Sigmoid colon (tissue), 7 donors: ENCODE measurements at places on chromosomes 5 and 9. TPM values are rescaled to one million over a fixed set of nuclear protein-coding genes. Genes with fewer than 3 reads are reported as not detected.

- H3K27me3 ChIP-seq = no peaks in the 10 kb centered on the region
- H3K27ac ChIP-seq = peak overlapping the region; percentile 76
- H3K36me3 ChIP-seq = no peaks in the 10 kb centered on the region
- peaks cover 21% of the 10 kb centered on the region for H3K4me1 ChIP-seq
- peak overlapping the region; percentile 70 for H3K4me3 ChIP-seq
These were observed 99.0 kb downstream of the GTF3C4 start for GRCh38 chr9:132768932-132769905.

- H3K27me3 ChIP-seq = no peaks in the 10 kb centered on the region
- no peak for DNase-seq
- no peaks in the 10 kb centered on the region for H3K36me3 ChIP-seq
- H3K4me1 ChIP-seq = peaks cover 8% of the 10 kb centered on the region
These were observed 32.9 kb downstream of the PFDN1 start for GRCh38 chr5:140270008-140270407.

DNA sequence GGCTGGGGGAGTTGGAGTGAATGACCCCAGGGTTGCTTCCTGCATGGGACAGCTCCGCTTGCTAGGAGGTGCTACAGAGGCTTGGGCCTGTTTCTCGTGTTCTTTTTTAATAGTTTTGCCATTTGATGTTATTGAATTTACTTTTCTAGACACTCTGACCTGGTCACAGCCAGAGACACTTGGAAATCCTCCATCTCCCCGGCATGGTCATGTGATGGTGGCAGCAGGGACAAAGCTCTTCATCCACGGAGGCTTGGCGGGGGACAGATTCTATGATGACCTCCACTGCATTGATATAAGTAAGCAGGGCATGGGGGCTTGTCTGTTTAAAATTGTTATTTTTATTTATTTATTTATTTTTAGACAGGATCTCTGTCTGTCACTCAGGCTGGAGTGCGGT, 13.4 kb downstream of the HSPA5 start:
- peaks cover 47% of the 10 kb centered on the region for H3K36me3 ChIP-seq
- no peak overlapping the region for H3K4me3 ChIP-seq
- no peaks in the 10 kb centered on the region for H3K27me3 ChIP-seq
- no peaks in the 10 kb centered on the region for H3K4me1 ChIP-seq
- no peak for DNase-seq

TRIP13 gene
- polyA plus RNA-seq = 7.7 TPM

DNA sequence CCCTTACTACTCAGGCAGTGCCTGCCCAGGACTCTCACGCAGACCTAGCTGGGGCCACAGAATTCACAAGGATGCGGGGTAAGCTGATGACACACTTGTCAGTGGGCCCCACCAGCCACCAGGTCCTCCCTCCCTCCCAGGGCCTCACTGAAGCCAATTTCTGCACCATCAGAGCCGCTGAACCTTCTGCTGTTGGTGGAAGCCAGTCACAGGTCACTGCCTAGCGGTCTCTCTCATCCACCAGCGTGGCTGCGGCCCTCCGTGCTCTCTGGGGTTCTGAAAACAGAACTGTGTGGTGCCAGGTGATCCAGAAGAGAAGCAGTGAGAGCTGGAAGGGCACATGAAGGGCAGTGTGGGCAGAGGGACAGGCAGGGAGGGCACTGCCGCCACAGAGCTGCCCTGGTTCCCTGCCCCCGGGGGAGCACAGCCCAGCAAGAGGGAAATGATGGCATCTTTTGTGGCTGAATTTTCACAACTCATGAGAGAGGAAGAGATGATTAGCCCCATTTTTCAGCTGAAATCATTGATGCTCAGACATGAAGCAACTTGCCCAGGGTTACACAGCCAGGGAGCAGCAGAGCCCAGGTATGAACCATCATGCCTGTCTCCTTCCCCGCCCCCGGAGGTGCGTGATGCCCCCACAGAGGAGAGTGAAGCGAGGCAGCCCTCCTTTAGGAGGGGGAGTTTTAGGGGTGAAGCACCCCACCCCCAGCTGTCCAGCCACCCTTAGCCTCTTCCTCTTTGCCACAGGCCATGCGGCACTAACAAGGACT, 41.4 kb upstream of the CPLX2 start:
- no peaks in the 10 kb centered on the region for H3K36me3 ChIP-seq
- no peaks in the 10 kb centered on the region for H3K4me1 ChIP-seq
- no peaks in the 10 kb centered on the region for H3K27me3 ChIP-seq
- H3K27ac ChIP-seq = no peak overlapping the region

DNA sequence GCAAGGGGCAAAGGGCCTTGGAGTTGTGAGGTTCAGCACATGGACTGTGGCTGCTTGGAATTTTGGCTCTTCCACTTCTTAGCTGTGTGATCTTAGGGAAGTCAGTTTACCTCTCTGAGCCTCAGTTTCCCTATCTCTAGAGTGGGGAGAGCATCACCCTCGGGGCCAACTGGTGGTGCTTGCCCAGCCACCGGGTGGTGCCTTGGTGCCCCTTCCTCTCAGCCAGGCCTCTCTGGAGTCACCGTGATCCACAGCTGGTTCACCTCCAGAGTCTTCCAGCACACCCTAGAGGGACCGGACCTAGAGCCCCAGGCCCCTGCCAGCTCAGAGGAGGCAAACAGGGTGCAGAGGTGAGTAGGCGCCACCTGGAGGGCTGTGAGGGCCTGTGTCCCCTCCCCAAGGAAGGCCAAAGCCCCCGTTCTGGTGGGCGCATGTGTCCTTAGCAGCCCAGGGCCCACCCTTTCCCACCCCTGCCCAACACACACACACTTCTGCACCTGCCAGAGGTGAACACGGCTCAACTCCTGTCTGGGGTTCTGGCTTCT, 7.7 kb downstream of the ADGRD2 start:
- DNase-seq = peak; percentile 46
- peaks cover 15% of the 10 kb centered on the region for H3K27me3 ChIP-seq
- H3K27ac ChIP-seq = no peak overlapping the region
- no peak overlapping the region for H3K4me3 ChIP-seq
- H3K4me1 ChIP-seq = no peaks in the 10 kb centered on the region

LEAP2 gene
- 1.4 TPM for polyA plus RNA-seq

GRCh38 chr9:1771094-1771789, 243.9 kb upstream of the SMARCA2 start:
- DNase-seq = no peak
- H3K27me3 ChIP-seq = peaks cover 19% of the 10 kb centered on the region
- H3K36me3 ChIP-seq = no peaks in the 10 kb centered on the region
- no peak overlapping the region for H3K27ac ChIP-seq
- no peak overlapping the region for H3K4me3 ChIP-seq
- H3K4me1 ChIP-seq = no peaks in the 10 kb centered on the region

DIRAS2 gene
- not detected for polyA plus RNA-seq

- DNase-seq = peak; percentile 18
- no peaks in the 10 kb centered on the region for H3K36me3 ChIP-seq
- H3K27ac ChIP-seq = no peak overlapping the region
- H3K27me3 ChIP-seq = no peaks in the 10 kb centered on the region
- no peaks in the 10 kb centered on the region for H3K4me1 ChIP-seq
These were observed 21.1 kb downstream of the TBC1D2 start for GRCh38 chr9:98234245-98234825.

DNA sequence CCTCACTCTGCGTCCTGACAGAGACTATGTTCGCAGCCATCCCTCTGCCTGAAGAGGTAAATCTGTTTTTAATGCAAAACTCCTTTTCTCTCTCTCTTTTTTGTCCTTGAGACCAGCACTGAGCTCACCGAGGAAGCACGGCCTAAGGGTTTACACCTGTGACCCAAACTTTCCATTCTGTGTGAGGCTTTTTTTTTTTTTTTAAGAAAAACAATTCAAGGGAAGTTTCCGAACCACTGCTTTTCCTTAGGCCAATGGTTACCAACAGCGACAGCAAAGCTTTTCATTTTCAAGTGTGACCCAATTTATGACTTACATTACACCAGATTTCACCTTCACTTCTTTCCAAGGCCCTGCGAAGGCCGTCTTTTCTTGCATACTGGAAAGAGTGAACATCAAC, 205.9 kb downstream of the EFNA5 start:
- no peaks in the 10 kb centered on the region for H3K27me3 ChIP-seq
- no peaks in the 10 kb centered on the region for H3K36me3 ChIP-seq
- no peak overlapping the region for H3K4me3 ChIP-seq
- no peak overlapping the region for H3K27ac ChIP-seq
- H3K4me1 ChIP-seq = peaks cover 5% of the 10 kb centered on the region
- no peak for DNase-seq

DNA sequence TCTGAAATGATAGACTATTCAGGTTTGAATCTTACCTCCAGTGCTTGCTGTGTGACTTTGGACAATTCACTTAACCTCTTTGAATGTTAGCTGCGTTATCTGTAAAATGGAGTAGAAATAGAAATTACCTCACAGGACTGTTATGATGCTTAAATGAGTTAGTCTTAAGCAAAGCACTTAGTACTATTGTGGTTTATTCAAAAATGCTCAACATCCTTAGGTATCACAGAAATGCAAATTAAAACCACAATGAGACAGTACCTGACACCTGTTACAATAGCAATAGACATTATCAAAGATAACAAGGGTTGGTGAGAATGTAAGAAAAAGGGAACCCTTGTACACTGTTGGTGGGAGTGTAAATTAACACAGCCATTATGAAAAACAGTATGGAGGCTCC, 77.6 kb upstream of the FREM1 start:
- H3K27me3 ChIP-seq = no peaks in the 10 kb centered on the region
- no peaks in the 10 kb centered on the region for H3K4me1 ChIP-seq
- no peak for DNase-seq
- H3K36me3 ChIP-seq = no peaks in the 10 kb centered on the region
- H3K4me3 ChIP-seq = no peak overlapping the region
- H3K27ac ChIP-seq = no peak overlapping the region

GRCh38 chr5:172959824-172960799, 888 bp downstream of the RPL26L1 start:
- DNase-seq = no peak
- peak overlapping the region; percentile 90 for H3K27ac ChIP-seq
- H3K27me3 ChIP-seq = no peaks in the 10 kb centered on the region

DNA sequence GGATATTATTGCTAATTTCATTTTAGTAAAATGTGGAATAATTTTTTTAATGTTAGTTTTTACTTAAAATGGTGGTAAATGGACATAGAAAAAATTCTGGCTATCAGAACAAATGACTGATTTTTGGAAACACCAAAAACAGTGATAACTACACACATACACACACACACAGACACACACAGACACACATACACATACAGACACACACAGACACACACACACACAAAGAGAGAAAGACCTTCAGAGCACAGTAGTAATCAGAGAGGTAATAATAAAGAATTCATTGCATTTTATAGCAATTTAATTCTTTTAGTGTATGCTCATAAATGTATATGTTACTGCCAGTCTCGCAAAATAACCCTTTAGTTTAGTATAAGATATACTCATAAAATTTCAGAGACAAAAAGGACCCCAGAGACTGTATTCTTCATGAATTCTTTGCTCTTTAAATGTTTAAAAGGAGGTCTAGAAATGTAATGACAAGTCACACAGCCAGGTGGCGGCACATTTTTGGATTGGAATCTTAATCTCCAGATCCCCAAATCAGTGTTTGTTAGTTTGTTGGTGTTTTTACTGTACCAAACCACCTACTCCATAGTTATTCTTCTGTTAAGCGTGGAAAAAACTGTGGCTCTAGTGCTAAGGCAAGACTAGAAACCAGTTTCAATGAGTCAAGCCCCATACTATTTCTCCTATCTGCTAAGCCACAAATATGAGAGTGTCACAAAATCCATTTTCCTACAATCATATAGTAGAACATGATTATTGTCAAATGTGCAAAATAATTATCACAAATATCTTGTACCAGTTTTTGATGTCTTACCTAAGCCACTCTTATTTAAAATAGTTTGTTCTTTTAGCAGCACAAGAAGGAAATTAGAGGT, 109.9 kb downstream of the EDIL3 start:
- no peaks in the 10 kb centered on the region for H3K27me3 ChIP-seq
- H3K4me3 ChIP-seq = no peak overlapping the region
- DNase-seq = no peak

- no peak overlapping the region for H3K27ac ChIP-seq
- no peak overlapping the region for H3K4me3 ChIP-seq
- no peak for DNase-seq
- no peaks in the 10 kb centered on the region for H3K36me3 ChIP-seq
These were observed 24.5 kb downstream of the RANBP17 start for GRCh38 chr5:170886210-170886894.

DNA sequence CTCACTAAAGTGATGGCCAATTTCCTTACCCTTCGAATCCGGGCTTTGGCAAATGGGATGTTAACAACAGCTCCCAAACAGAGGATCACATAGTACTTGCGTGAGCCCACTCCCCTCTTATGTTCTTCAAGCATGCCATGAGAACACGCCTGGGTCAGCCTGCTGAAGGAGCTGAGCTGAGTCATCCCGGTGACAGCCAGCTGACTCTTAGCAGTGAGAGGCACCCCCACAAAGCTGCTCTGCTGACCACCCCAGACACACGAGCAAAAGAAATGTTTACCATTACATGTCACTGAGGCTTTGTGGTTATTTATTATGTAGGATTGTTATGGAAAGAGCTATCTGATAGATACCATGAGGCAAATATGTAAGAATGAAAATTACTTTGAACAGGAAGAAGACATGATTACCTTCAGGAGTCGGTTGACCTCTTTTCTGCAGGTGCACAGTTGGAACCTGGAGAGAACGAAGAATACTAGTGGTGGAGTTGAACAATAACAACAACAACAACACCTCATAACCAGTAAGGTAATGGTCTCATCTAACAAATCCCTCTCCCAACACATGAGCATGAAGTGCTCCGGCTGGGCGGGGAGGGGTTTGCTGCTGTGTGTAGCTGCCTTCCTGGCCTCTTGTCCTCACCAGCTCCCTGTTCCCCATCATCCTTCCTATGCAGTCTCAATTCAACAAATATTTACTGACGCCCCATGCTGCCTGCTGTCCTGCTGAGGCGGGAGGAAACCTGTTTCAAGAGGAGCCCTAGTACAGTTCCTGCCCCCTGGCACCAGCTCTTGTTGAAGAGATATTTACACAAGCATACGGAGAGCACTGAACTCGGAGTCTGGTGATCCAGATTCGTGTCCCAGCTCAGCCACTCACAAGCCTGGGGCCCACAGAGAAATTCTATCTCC, 69.4 kb upstream of the LHFPL2 start:
- no peak overlapping the region for H3K27ac ChIP-seq
- no peaks in the 10 kb centered on the region for H3K36me3 ChIP-seq
- H3K4me1 ChIP-seq = no peaks in the 10 kb centered on the region
- no peak overlapping the region for H3K4me3 ChIP-seq
- no peaks in the 10 kb centered on the region for H3K27me3 ChIP-seq

GRCh38 chr5:18397891-18398290, 763.6 kb downstream of the TAF11L14 start:
- H3K27ac ChIP-seq = no peak overlapping the region
- H3K36me3 ChIP-seq = no peaks in the 10 kb centered on the region
- no peak for DNase-seq
- no peak overlapping the region for H3K4me3 ChIP-seq
- no peaks in the 10 kb centered on the region for H3K4me1 ChIP-seq

DNA sequence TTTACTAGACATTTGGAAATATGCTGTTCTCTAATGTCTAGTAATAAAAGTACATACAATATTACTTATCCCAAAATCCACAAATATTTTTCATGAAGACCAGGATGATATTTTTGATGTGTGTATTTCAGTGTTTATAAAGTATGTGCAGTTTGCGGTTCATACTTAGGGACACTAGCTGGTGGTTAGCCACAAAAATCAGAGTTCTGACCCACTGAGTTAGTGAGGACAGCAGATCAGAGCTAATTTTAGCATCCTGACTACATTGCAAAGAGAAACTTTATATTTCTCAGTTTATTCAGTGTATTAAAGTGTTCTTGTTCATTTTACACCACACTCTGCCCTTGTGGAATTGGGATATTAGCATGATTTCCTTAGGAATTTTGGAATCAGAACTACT, 655.3 kb downstream of the HTR1A start:
- no peaks in the 10 kb centered on the region for H3K36me3 ChIP-seq
- H3K4me3 ChIP-seq = no peak overlapping the region
- no peaks in the 10 kb centered on the region for H3K4me1 ChIP-seq
- no peak for DNase-seq
